Neural crest cell (in vitro differentiated cells): ENCODE measurements at places on chromosomes 1 and 21. TPM values are rescaled to one million over a fixed set of nuclear protein-coding genes. Genes with fewer than 3 reads are reported as not detected.

Gene WLS
- total RNA-seq: 147 and 152 TPM in 2 replicates

Gene RTCA
- 29.0 and 29.6 TPM in 2 replicates for total RNA-seq

Gene LORICRIN
- total RNA-seq: not detected in 2 replicates

Gene POGK
- total RNA-seq: 57.3 and 60.0 TPM in 2 replicates

Gene CD53
- not detected in 2 replicates for total RNA-seq

Gene GBP2
- not detected in 2 replicates for total RNA-seq

Gene IL12RB2
- total RNA-seq: 0.19 and 0.36 TPM in 2 replicates

Gene MPZ
- total RNA-seq: 50.2 and 51.3 TPM in 2 replicates

Gene AIM2
- total RNA-seq: 3.9 and 5.7 TPM in 2 replicates

Gene AMY1B
- total RNA-seq: not detected in 2 replicates

Gene LRRC3
- total RNA-seq: 9.6 and 10.1 TPM in 2 replicates
